ENCODE measurements at places on chromosomes 6 and 20. TPM values are rescaled to one million over a fixed set of nuclear protein-coding genes. Genes with fewer than 3 reads are reported as not detected.
A peak's percentile ranks its signal among the peaks of the same experiment; 100 is the strongest.

DNA sequence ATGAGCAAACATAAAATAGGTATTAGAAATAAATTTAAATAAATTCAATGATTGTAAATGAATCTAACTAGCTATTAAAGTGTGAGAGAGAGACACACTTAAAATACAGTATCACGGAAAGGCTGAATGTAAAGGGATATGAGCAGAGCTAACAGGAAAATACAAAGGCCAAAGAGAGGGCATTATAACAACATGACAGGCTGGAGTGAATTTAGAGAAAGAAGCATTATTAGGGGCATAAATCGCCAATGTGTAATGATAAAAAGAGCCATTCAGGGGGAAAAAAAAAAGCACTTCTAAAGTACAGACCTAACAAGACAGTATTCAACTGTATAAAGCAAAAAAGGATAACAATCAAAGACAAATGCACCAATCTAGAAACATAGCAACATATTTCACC lies 28.1 kb downstream of the DACT2 start:
- DNase-seq, result no peak

GRCh38 chr6:47106216-47106615 lies 64.1 kb upstream of the ADGRF1 start:
- no peak for DNase-seq

Gene DBNDD2
- total RNA-seq, result 3.4 TPM

DNA sequence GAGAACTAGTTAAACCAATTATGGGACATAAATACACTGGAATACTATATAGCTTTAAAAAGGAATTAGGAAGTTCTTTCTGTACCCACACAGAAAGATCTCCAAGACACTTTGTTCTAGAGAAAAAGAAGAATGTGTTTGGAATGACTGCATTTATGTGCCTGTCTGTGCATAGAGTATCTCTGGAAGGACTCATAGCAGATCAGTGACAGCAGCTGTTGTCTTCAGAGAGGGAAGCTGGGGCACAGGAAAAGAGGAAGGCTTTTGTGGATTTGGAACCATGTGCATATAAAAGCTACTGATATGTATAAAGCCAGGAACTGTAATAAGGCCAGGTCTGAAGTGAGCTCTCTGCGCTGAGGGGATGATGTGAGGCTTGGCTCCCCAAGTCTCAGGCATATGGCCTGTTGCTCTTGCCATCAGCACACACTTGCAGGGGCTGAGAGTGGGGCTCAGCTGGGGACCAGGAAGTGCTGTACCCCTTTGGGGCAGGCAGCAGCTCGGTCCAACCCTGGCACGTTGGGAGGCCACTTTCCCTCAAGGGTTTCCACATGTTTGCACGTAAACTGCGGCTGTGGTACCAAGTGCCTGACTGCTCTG lies 31.8 kb upstream of the CCDC167 start:
- DNase-seq, result no peak

- no peak for DNase-seq
These were observed 5.6 kb upstream of the VNN2 start for GRCh38 chr6:132763269-132763668.

- DNase-seq, result no peak
These were observed 30.3 kb downstream of the SCGN start for GRCh38 chr6:25682324-25682723.

Gene KCNK5
- 0.17 TPM for total RNA-seq

DNA sequence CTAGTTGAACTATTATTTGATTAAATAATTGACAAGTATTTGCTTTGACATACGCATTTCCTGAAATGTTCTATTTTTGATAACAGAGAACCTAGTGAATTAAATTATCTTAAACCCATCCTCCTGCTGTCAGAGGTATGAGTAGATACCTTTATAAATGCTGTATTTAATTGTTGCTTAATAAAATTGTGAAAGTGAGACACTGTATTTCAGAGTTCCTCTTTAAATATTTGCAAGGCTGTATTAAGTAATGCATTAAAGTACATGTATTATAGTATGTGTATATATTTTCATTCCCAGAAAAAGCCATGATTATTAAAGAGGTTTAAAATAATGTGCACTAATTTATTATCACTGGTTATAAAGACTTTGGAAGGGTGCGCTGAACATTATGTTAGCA lies 483.8 kb downstream of the TFAP2B start:
- DNase-seq, result no peak

- no peak for DNase-seq
These were observed 50.4 kb downstream of the MTHFD1L start for GRCh38 chr6:150915880-150916265.

Gene GPR63
- total RNA-seq, result under 0.01 TPM

DNA sequence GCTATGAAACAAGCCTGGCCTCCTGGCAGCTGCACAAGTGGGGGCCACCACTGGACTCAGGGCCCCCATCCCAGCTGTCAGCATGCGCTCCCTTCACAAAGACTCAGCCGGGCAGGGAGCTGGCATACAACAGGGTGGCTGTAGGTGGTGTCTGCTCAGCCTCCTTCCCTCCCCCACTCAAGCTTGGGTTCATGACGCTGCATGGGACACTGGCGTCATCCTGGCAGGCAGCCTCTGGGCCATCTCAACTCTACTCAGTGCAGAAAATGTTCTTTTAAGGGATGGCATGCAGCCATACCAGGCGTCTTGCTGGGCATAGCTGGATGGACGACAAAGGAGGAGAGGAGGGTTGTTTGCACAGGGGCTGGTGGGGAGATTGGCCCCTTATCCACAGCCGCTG lies 30.5 kb downstream of the SAYSD1 start:
- DNase-seq, result no peak

DNA sequence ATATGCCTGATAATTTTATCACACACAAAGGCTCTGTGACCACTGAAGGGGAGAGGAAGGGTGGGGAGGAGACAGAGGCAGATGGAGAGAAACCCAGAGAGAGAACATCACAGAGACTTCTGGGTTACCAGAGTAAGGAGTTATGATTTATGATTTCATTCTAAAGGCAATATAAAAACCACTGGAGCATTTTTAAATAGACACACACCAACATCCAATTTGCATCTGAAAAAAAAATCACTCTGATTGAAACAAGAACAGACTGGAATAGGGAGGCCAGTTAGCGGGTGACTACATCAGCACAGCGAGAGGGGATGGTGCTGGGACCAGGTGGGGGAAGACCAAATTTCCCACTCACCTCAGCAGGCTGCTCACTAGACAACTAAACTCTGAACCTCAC lies 104.8 kb downstream of the AGPAT4 start:
- no peak for DNase-seq

DNA sequence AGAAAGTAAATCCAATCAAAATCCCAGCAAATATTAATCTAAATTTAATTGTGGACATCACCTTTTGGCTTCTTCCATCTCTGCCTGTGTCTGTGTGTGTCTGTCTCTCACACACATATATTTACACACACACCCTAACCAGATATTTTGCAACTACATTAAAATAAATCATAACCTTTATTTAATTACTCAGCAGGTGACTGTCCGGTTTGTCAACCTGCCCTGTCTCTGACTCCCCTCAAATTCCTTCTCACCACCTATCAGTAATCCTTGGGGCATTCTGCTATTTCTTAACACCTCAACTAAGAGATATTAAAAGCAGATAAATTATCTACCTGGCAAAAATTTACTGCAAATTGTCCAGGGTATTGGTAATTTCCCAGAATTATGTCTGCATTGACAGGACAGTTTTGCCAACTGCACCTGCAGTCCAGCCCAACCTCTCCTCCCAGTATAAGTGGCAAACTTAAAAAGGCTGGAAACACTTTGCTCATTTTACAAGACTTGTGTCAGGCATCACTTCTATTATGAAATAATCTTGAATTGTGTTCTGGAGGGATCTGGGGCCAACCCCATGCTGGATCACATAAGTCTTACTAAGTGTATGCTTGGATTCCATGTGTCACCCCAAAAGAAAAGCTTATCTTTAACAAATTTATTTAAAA lies 216.1 kb downstream of the GMDS start:
- no peak for DNase-seq

GRCh38 chr6:166515072-166515810 lies 71.2 kb downstream of the RAMACL start:
- peak; percentile 72 for DNase-seq

Gene RNF144B
- 77.1 TPM for total RNA-seq
